Stimulated activated CD4-positive, alpha-beta T cell treated with anti-CD3 and anti-CD28 coated beads, Interleukin-15, amount 100 ng/mL, for 1 hour (primary cell): ENCODE measurements at places on chromosomes 2 and 18.

DNA sequence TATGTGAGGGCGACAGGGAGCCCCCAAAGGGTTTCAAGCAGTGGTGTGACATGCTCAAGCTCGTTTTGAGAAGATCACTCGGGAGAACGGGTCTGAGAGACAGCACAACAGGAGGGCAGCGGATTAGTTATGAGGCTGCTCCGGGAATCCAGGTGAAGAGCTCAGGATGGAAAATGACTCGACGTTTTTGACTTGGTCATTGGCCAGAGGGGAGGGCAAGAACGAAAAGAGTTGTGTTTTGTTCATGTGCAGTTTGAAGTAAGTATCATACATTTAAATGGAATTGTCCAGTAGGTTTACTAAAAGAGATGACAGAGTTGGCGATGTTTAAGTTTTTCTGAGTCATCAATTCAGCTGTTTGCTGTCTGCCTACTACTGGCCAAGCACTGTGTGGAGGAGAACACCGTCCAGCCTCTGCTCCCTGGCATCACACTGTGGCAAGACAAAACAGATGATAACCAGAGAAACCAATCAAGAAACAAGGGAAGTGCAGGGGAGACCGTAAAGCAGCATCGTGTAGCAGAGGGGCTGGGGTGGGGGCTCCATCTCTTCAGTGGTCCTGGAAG lies 25.3 kb upstream of the ANXA4 start:
- DNase-seq = no peak

DNA sequence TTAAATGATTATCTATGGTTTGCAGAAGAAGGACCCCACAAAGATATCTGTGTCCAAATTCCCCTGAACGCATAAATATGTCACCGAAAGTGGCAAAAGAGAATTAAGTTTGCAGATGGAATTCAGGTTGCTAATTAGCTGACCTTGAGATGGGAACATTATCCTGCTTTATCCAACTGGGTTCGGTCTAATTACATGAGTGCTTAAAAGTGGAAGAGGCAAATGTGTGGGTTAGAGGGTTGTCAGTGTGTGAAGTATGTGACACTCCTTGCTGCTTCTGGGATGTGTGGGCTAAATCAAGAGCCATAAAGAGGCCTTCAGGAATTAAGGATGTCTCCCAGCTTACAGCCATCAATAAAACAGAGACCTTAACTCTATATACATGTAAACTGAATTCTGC lies 53.5 kb downstream of the CDH19 start:
- no peak for DNase-seq

DNA sequence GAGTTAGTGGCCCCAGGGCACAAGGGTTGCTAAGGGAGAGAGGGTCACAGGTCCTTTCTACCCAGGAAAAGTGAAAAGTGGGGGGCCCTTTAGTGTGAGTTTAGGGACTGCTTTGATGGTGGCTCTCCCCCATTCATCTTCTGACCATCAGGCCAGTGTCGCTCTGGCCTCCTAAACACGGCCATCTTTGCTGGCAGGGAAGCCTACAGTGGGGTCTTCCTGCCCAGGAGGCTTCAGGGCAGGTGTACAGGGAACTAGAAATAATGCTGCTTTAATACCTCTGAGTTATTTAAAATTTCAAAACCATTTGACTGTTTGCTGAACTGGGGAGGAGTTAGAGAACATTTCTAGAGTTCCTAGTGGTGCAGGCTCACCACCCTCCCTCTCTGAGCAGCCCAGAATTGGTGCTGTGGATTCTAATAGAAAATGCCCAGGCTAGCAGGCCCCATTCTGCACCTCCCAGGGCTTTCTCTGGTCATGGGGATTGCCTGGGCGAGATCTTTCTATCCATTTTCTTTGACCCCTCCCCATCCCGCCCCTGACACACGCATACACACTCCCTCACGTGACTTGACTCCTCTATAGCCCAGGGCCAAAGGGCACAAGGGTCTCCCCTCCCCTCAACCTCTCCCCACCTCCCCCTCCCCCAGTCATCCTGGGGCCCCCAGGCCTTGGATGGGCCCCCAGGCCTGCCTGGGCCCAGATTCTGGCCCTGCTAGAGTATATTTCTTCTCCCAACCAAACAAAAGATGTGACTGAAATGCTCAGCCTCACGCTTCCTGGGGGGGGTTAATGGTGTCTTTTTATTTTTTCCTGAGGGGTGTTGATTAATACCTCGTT lies 3.1 kb downstream of the PKDCC start:
- DNase-seq = no peak

GRCh38 chr2:54599914-54600313 lies 123.5 kb upstream of the EML6 start:
- DNase-seq = no peak

DNA sequence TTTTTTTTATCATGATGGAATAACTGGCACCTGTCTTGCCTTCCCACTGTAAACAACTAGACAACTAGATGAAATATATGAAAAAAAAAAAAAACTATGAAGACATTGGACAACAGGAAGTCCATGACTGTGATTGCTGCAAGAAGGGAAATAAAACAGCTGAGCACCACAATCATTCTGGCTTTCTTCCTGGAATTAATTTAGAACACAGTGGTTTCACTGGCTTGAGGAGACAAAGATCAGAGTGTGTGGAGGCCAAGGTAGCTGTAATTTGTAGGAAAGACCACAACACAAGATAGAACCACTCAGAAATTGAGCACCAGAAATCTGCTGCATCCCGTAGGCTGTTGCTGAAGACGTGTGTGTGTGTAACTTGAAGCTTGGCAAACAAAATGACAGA lies 121.1 kb upstream of the PID1 start:
- no peak for DNase-seq
